A549 treated with GW870086 at 1 μM for 4 hours (cell line): ENCODE measurements at places on chromosomes 11 and 22. TPM values are rescaled to one million over a fixed set of nuclear protein-coding genes. Genes with fewer than 3 reads are reported as not detected.

Gene PARVB
- total RNA-seq, result 34.9 to 43.8 TPM (median 40.4 TPM) in 5 replicates

Gene OR4C13
- not detected in 5 replicates for total RNA-seq

Gene SCGB1C1
- total RNA-seq, result not detected in 5 replicates

Gene VWCE
- total RNA-seq, result 0.61 to 0.90 TPM (median 0.68 TPM) in 5 replicates

Gene APOBEC3A
- 0.09 TPM in 1 of 5 replicates, not detected in the others for total RNA-seq

Gene C11orf21
- total RNA-seq, result not detected in 5 replicates

Gene ST14
- total RNA-seq, result 0.09 to 0.30 TPM (median 0.14 TPM) in 5 replicates
